ENCODE measurements at places on chromosomes 3 and 15.

DNA sequence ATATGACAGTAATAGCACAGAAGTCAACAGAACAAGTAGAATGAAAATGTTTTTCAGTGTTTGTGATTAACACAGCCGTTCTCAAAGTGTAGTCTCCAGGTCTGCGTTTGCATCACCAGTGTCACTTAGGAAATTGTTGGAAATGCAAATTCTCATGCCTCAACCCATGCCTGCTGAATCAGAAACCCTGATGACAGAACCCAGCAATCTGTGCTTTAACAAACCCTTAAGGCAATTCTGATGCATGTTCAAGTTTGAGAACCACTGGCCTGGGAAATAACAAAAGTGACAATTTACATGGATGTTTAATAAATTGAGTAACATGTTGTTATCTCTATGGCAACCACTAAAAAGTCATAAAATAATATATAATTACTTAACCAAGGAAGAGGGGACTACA lies 103.1 kb upstream of the ATP11B start:
- DNase-seq = no peak

DNA sequence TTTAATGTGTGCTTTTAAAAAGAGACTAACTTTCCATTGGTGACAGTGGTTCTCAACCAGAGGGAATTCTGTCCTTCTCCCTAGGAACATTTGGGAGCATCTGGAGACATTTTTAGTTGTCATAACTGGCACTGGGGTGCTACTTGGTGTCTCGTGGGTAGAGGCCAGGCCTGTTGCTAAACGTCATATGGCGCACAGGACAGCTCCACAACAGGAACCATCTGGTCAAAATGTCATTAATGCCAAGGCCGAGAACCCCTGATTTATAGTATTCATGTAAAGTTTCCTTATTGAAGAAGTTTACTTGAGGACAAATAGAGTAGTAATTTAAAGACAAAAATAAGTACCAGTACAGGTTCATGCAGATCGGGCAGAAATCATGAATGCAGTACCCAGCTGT lies 164.2 kb downstream of the FEZF2 start:
- no peak for DNase-seq

GRCh38 chr3:132444383-132444782 lies 27.1 kb downstream of the DNAJC13 start:
- no peak for DNase-seq

DNA sequence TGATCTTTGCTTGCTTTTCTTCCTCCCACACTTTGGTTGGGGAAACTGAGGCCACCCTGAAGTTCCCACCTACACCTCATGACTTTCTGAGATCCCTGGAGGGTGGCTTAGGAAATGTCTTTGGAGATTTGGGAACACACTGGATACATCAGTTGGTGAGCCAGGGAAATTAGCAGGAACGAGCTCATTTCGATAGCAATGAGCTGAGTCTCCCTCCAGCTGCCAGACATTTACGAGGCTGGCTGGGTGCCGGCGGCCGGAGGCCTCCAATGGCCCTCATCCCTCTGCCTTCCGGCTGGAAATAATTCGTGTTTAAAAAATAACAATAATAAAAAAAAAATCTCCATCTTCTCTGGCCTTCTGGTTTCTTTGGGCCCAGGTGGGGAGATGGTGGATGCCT lies 38.8 kb downstream of the SMAD6 start:
- no peak for DNase-seq

DNA sequence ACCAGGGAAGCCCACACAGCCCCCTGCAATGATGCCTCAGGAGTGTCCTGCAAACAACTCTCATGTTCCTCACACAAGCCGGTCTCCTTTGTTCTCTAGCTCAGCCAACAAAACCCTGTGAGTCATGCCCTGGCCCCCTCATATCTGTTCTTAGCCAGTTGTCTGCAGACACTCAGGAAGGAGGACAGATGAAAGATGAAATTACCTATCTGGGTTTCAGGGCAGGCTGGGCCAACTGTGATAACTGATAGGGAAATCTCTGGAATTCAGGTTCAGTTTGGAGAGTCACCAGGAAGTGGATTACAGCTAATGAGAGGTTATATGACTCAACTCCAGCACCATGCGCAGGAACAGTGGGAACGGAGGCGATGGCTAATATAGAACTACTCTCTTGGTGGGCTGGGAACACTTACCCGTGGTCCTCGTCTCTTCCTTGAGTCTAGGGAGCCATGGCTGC lies 352.0 kb upstream of the ADAMTS9 start:
- no peak for DNase-seq

DNA sequence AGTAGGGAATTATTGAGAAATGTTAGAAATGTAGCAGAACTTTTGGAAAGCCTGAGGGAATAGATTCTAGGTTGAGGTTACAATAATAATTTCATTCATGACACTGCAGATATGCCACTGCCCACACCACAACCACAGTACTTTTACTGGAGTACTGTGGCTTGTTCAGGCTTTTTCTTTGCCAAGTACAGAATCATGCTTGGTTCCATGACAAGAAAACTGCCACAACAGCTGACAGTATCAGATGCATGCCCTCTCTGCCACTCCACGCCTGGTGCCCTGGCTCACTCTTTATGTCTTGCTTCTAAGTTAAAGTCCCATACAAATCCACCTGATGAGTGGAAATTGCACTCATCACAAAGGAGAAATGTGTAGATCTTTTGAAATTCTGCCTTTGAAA lies 398.6 kb downstream of the ZIC1 start:
- DNase-seq = no peak

DNA sequence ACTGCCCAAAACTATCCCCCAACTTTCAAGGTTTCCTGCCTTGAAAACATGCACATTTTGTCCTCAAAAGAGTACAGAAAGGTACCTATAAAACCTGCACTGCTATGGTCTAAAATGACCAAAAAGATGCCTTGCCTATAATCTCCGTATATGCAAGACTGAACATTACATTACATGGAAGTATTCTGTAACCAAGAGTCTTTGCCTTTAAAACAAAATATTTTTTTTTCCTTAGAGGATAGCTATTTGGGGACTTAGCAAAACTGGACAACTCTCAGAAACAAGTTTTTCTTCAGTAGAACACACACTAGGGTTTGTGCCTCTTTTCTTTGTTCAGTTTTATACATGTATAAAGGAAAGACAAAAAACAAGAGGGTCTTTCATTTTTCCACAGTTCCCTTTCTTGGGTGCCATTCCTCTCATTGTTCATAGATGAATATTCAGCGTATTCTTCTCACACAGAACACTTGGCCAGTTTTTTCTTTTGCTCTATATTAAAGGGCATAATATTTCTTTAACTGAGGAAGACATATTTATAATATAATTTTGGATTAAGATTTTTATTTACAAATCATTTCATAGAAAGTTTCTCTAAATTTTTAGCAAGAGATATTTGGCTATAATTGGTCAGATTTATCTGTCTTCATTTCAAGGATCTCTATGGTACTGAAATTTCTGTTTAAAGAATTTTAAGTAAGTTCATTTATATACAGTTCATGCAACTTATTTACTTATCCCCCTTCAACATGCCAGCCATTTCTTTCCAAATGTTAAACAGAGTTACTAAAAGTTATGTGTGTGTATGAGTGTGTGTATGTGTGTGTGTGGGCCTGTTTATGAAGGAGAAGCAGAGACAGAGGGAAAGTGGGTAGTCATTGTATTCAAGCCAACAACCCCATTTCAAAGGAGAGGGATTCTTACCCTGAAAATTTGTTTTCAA lies 142.6 kb downstream of the ZBTB20 start:
- DNase-seq = no peak

GRCh38 chr3:198092276-198092675 lies 132.3 kb downstream of the LMLN start:
- DNase-seq = no peak

DNA sequence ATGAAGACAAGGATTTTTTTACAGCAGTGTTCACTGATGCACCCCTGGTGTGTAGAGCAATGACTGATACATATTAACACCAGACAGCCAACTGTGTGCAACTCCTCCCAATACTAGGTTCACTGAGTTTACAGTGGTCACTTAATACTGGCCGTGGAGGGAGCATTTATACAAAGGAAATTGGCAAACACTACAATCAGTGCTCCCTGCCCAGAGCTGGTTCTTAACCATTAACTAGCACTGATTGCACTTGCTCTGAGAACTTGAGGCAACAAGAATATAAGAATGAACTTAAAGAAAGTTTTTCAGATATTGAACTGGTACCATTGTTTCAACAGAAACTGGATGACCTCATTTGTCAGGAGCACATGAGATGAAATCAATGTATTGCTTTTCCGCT lies 110.6 kb downstream of the MAGI1 start:
- DNase-seq = no peak

DNA sequence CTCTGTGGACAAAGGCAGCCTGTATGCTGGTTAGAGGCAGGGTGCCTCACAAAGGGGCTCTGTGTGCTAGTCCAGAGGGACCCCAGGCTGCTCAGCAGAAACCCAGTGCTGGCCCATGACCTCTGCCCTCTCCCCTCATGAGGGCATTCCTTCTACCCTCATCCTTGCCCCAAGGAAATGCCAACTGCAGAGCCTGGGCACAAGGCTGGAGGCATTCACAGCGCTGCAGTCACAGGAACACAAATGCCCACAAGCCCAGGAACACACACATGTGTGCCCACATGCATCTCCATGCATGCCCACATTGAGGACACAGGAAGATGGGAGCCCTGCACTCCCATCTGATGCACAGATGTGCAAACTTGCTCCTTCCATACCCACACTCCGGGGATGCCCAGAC lies 3.8 kb downstream of the INKA1 start:
- DNase-seq = no peak

- DNase-seq = no peak
These were observed 1268.1 kb downstream of the OTOL1 start for GRCh38 chr3:162764808-162765071.

DNA sequence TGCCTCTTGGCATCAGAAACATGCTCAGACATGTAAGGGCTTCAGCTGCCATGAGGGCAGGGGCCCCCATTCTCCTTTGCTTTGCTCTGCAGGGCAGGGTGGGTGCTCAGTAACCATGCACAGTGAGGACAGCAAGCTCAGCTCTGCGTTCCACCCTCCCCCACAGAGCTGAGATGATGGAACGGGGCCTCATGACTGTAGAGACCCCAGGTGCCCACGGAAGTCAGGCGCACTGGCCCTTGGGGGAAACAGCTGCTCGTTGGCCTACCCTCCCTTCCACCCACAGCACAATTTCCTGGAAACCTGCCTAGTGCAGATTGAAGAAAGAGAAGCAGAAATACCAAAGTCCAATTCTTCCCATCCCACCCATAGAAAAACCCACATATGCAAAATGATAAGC lies 10.5 kb downstream of the CTXND1 start:
- no peak for DNase-seq

DNA sequence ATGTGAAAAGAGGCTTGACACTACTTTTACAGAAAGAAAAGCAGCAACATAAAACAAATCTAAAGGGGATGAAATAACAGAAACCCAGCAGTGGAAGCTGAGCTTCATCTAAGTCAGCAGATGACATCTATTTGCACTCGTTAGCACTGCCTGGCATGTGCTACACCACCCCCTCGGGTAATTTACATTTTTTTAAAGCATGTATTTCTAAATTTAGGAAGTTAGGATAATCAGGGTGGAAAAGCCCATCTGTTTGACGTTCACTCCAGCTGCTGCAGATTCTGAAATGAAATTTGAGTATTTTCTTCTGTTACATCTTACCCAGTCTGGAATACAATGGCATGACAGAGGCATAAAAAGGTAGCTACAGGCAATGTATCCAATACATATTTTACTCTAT lies 20.7 kb downstream of the IGSF11 start:
- no peak for DNase-seq

GRCh38 chr3:112623717-112624116 lies 17.2 kb downstream of the CCDC80 start:
- no peak for DNase-seq

- DNase-seq = no peak
These were observed 17.3 kb upstream of the C3orf62 start for GRCh38 chr3:49294343-49294742.

DNA sequence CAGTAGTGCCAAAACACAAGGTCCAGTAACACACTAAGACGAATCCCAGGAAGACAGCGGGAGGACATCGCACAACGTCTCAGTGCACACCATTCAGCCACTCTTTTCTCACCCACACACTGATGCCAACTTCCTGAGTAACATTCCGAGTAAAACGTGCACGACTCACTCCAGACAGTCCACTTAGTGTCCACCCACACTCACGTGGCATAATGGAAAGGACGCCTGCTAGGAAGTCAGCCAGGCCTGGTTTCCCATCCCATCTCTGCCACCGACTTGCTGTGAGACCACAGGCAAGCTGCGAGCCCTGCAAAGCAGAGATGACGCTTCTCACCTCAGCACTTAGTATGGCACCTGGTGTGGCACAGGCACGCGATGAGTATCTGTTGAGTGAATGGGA lies 36.8 kb upstream of the VGLL4 start:
- DNase-seq = no peak

DNA sequence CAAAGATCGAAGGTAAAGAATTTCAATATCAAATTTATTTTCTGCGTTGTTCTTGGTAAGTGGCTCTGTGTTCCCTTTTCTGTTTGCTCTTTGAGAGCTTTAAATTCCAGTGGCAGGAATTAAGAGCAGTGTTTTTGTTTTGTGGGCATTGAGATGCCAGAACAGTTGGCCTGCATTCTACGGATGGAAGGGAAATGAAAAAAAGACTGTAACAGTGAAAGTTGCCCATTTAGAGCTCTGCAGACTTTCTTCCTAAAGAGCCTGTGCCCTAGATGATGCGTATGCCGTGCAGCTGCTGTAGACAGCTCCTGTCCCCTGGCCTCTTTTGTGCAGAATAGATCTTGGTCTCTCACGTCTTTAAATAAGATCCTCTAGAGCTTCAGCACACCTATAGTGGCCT lies 58.8 kb downstream of the KAT2B start:
- DNase-seq = no peak

All from T follicular helper cell (primary cell).